GM04504 (cell line): ENCODE measurements at places on chromosomes 1 and 21.

DNA sequence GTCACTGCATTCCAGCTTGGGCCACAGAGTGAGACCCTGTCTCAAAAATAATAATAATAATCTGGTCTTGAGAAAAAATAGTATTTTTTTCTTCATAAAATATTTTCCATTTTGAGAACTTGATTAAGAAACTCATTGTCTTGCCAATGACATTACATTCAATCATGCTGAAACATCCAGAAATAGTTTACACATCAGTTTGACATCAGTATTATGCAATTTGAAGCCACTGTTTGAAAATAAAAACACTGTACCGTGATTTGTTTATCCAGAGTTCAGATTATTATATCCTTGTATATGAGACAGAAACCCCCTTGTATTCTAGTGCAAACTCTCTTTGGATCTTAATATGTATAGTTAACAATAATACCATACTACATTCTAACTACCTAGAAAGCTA is 6.9 kb downstream of the FMO2 start:
- DNase-seq, result no peak

DNA sequence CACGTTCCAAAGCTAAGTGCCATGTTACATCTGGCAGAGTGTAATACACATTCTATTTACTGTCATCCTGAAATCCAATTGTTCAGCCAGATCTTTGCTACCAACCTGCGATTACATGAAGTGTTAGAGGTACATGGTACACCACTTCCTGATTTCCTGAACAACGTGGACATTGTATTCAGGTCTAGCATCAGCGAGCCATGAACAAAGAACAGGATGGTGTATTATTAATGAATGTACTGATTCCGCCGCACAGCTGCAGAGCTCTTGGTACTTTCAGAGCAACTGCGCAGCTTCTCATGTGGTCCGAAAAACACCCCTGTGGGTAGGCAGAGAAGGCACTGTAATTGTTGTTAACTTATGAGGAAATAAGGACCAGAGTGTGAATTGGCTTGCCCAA is 511.4 kb downstream of the AJAP1 start:
- no peak for DNase-seq

DNA sequence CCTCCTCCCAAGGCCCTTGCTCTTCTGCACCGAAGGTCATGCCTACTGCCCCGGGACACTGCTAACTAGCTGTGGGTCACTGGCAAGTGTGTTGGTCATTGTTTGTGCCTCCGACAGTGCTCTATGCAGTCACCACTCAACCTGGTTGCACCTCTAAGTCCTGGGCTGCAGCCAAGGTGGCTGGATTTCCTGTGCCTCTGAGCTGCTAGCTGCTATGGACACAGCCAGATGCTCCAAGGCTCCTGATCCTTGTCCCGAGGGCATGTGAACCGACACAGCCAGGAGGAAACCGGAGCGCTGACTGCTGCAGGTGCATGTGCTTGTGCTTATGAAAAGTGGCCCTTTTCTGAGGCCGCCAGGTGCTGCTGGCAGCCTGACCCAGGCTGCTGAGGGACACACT is 14.7 kb upstream of the SPOCD1 start:
- no peak for DNase-seq

DNA sequence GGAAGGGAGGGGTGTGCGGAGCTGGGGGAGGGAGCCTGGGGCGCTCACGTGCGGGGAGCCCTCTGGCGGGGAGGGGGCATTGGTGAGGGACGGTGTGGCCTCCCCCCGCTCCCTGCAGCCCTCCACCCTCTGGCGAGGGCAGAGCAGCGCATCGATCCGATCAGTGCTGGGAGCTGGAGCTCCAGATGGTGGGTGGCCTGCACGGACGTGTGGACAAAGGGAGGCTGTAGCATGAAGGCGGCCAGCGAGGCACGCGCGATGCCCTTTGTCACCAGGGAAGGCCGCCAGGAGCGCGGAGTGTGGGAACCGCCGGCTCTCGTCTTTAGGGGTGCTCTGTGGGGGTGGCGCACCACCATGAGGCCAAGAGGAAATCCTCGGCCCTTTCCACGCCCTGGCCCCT is 5.4 kb upstream of the HES5 start:
- DNase-seq, result no peak

- no peak for DNase-seq
Measured at GRCh38 chr21:39721885-39722284, 23.1 kb upstream of the IGSF5 start.

- no peak for DNase-seq
Measured at GRCh38 chr1:54721719-54722118, 6.1 kb downstream of the TTC4 start.

DNA sequence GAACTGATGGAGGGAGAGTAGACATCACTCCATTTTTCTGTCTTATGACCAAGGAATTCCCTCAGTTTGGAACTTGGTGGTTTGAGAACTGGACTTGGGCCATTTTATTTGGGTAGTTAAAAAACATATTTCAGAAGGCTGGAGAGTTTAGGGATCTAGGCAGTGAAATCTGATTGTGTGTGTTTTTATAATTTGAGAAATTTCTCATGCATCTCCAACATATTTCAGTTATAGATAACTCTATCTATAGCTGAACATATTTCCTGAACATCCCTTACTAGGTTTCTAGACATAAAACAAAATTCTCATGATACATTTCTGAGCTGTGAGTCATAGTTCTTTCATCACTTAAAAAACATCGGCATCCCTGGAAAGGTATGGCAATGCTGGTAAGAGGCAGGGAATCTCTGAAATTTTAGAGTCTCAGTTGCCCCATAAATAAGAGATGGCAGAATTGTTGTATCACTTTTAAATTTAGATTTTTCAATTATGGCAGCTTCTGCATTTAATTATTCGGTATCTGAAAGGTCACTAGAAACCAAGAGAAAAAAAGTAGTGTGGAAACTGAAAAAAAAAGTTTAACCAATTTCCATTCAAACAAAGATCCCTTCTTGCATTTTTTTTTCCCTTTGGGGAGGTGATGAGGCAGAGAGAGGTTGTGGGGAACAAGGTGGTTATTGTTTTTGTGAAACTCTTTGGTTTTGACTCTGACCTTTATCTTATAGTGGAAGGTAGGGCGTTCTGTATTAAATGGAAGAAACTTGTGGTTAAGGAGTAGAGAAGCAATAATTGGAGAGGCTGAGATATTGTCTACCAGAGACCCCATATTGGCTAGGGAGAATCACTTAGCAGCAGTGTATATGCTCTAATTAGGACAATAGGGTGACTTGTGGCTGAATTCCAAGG is 102.9 kb downstream of the FASLG start:
- DNase-seq, result no peak

DNA sequence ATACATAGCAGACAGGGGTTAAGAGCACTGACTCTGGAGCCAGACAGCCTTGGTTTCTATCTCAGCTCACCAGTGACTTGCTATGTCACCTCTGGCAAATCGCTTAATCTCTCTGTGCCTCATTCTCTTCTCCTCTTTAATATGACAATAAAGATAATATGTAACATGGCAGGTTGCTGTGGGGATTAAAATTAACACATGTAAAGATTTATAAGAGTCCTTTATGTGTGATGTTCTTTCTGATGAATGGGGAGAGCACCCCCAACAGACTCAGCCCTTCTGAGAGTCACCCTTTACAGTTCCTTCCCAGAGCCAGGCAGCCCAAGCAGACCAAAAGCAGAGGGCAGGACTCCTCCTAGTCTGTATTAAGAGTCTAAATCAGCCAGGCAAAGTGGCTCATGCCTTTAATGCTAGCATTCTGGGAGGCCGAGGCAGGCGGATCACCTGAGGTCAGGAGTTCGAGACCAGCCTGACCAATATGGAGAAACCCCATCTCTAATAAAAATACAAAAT is 76.5 kb upstream of the SDC3 start:
- DNase-seq, result no peak

DNA sequence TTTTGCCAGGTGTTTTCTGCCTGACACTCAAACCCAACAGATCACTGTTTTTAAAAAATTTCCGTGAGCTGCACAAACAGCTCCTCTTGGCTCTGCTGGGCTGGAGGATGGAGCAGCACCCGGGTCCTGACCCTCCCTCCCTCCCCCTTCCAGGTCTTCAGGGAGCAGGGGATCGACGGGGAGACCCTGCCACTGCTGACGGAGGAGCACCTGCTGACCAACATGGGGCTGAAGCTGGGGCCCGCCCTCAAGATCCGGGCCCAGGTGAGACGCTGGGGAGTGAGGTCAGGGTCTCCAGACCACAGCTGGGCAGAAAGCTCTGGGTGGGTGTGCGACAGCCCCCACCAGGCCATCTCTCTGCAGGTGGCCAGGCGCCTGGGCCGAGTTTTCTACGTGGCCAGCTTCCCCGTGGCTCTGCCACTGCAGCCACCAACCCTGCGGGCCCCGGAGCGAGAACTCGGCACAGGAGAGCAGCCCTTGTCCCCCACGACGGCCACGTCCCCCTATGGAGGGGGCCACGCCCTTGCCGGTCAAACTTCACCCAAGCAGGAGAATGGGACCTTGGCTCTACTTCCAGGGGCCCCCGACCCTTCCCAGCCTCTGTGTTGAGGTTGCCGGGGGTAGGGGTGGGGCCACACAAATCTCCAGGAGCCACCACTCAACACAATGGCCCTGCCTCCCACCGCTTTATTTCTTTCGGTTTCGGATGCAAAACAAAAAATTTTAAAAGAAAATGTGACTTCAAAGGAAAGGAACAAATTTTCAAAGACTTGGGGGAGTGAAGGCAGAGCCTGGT is 15.3 kb downstream of the NOC2L start:
- DNase-seq, result no peak

GRCh38 chr1:235304549-235305451 is 23.2 kb downstream of the ARID4B start:
- no peak for DNase-seq

DNA sequence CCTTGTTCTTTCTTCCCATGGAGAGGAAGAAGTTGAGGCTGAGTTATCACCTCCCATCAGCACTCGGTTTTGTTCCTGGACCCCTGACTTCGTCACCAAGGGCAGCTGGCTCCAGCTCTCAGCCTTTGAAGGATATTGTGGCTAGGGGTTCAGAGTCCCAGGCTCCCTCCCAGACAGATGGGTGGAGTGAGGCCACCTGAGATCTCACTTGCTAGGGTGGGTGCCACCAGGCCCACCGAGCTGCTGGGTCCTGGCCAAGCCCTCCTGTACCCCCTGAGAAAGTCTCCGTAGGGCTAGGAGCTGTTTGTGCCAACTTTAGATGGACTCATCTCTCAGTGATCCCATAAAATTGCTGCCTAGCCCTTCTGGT is 6.9 kb downstream of the MX2 start:
- no peak for DNase-seq

DNA sequence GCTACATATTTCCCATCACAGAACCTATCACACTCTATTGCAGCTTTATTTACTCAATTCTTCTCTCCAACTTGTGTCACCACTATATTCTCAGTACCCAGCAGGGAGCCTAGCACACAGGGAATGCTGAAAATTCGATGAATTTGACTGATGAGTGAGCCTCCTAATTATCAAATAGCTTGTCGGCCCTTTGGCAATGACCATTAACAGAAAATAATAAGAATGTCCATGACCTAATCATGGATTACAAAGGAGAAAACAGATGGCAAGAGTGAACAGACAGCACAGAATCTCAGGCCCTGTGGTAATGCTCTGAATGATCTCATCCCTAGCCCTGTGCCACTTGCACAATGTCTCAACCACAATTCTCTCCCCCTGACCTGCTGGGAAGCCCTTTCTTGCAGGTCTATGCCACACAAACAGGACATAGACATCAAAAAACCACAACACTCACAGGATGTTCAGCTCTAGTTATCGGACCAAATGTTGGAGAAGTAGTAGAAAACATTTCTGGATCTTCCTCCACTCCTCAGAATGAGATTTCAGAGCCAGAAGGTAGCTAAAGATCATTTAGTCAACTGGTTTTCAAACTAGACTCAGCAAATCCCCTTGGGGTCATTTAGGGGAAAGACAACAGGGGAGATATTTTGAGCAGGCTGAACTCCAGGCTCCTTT is 68.4 kb downstream of the LUZP1 start:
- DNase-seq, result peak; percentile 93

- DNase-seq, result no peak
Measured at GRCh38 chr1:13813398-13814012, 113.5 kb downstream of the PRDM2 start.

DNA sequence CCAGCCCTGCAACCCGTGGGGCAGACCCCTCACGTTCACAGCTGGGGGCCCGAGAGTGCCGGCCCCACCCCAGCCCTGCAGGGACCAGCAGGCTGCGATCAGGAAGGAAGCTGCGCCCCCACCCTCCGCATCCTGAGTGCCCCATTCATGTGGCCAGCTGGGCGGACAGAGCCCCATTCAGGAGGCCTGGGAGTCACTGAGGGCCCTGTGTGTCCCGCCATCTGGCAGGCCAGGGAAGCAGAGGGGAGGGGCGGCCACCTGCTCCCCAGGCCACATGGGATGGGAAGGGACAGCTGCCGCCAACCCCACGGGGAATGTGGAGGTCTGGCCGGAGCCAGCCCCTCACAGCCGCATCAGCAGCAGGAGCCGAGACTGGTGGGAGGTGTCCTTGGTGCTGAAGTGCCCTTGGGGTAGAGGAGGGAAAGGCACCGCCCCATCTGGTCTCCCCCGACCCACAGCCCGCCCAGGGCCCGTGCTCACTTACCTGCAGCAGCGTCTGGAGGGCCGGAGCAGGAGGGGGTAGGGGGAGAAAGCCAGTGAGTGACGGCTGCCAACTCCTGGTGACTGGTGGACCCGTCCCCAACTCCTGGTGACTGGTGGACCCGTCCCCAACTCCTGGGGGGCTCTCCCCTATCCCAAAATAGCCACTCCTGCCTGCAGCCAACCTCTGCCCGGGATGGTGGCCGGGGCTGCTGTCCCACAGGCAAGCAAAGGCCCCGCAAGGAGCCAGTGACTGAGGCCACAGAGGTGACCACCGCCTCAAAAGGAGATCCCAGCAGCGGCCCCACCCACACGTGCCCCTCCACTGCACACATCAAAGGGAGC is 8.7 kb downstream of the ACAP3 start:
- no peak for DNase-seq

DNA sequence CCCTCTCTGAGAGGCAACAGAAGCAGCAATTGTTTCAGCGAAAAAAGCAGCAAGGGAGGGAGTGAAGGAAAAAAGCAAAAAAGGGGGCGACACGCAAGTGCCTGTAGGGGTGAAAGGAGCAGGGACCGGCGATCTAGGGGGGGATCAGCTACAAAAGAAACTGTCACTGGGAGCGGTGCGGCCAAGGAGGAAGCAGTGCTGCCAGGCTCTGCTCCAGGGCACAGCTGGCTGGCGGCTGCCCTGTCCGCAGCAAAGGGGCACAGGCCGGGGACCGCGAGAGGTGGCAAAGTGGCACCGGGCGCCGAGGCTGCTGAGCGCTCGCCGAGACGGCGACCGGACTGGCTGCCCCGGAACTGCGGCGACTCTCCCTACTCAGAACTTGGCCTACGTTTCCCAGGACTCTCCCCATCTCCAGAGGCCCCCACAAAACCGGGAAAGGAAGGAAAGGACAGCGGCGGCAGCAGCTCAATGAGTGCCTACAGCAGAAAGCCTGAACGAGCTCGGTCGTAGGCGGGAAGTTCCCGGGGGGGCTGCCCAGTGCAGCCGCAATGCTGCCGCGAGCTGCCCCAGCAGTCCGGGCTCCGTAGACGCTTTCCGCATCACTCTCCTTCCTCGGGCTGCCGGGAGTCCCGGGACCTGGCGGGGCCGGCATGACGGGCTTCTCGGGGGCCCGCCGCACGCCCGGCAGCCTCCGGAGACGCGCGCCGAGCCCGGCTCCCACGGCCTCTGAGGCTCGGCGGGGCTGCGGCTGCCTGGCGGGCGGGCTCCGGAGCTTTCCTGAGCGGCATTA is 1.0 kb upstream of the CDKN2C start:
- DNase-seq, result no peak

GRCh38 chr1:11188858-11189451 is at the start of gene ANGPTL7:
Gene ANGPTL7, plus strand, starts transcription at chr1:11189355. Its CDS starts 225 bp downstream, at chr1:11189580.
- no peak for DNase-seq
